ENCODE measurements at places on chromosomes 13 and 19.
A peak's percentile ranks its signal among the peaks of the same experiment; 100 is the strongest.

DNA sequence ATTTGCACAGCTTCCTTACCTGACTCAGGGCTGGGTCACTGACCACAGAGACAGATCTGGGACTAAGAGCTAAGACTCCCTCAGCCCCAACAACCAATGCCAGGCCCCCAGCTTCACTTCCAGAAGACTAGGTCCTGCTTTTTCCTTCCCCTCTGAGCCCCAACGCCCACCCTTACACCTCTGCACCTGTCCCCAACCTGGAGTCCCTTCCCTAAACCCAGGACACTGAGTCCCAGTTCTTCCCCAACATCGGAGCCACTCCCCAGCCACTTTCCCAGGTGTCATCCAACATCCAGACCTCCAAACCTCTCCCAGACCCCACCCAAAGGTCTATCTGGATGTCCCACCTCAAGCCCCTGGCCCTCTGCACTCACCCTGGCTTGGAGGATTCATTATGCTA lies 2.9 kb downstream of the FCER2 start:
- DNase-seq: no peak

GRCh38 chr19:49141352-49141751 lies 13.8 kb downstream of the HRC start:
- no peak for DNase-seq

DNA sequence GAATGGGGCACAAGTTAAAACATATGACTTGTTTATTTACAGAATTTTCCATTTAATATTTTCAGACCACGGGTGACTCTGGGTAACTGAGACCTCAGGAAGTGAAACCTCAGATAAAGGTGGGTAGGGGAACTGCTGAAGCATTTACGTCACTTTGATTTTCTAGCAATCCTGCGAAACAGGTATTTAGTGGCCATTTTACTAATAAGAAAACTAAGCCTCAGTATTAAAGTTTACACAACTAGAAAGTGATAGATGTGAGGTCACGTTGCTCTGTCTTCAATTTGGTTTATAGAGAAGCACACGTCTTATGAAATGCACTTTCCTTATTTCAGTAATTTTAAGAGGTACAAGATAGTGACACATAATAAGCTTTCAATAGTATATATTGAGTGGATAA lies 402.8 kb downstream of the FGF9 start:
- no peak for DNase-seq

DNA sequence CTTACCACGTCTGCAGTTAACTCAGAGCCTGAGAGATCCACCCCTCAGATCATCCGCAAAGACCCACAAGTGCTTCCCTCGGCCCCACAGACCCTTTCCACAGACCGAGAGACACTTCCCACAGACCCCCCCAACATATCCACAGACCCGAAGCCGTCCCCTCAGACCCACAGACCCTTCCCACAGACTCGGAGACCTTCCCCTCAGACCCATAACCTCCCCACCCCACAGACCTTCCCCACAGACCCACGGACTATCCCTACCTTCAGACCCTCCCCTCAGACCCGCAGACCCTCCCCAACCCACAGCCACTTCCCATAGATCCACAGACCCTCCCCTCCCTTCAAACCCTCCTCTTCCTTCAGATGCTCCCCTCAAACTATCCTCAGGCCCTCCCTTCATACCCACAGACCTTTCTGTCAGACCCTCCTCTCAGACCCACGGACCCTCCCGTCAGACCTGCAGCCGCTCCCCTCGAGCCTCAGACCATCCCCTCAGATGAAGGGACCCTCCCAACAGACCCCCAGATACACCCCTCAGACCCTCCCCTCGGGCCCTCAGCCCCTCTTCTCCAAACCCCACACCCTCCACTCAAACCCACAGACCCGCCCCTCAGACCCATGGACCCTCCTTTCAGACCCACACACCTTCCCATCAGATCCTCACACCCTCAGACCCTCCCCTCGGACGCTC lies 20.1 kb upstream of the TFDP1 start:
- no peak for DNase-seq

GRCh38 chr19:49665036-49665350 lies 664 bp downstream of the IRF3 start:
- no peak for DNase-seq

DNA sequence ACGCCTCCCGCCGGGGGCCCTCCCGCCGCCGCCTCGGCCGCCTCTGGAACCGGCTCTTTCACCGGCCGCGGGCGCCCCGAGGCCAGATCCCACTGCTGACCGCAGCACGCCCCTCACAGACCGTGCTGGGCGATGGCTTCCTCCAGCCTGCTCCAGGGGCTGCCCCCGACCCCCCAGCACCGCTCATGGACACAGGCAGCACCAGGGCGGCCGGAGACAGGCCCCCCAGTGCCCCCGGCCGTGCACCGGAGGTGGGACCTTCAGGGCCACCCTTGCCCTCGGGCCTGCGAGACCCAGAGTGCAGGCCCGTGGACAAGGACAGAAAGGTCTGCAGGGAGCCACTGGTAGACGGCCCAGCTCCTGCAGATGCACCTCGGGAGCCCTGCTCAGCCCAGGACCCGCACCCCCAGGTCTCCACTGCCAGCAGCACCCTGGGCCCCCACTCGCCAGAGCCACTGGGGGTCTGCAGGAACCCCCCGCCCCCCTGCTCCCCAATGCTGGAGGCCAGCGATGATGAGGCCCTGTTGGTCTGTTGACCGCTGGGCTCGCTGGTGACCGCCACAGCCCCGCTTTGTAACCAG lies 13.0 kb downstream of the LRP3 start:
- DNase-seq: no peak

- DNase-seq: no peak
These were observed 673 bp downstream of the TEAD2 start for GRCh38 chr19:49361438-49362047.

DNA sequence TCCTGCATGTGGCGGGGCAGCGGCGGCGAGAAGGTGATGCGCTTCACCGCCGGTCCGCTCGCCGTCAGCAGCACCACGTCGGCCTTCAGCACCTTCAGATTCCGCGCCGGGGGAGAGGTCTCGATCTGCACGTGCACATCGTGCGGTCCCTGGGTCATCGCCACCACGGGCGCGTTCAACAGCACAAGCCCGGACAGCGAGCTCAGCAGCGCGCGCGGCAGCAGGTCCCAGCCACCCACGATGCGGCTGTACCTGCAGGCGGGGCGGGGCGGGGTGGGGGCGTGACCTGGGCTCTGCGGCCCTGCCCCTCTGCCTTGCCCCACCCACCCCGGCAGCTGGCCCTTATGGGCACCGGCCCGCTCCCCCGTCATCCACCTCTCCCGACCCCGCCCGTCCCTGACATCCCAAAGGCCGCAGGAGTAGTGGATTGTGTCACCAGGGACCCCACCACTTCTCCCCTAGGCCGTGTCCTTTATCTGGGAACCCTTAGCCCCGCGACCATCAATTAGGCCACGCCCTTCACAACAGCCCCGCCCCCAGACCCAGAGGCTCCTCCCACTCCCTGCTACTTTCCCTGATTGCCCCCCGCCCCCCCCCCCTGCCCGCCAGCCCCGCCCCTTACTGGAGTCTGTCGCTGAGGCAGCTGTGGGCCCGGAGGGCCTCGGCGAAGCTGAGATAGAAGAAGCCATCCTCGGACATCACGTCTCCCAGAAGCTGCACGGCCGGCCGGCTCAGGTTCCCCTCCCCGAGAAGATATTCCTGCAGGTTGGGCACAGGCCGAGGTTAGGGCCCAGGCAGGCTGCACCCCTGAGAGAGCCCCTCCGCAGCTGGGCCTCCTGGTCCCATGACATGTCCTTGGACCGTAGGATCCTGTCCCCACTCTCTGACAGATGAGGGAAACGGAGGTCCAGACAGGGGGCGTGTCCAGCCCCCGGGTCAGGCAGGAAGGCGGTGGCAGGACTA lies 6.1 kb downstream of the IL4I1 start:
- peak; percentile 50 for DNase-seq

DNA sequence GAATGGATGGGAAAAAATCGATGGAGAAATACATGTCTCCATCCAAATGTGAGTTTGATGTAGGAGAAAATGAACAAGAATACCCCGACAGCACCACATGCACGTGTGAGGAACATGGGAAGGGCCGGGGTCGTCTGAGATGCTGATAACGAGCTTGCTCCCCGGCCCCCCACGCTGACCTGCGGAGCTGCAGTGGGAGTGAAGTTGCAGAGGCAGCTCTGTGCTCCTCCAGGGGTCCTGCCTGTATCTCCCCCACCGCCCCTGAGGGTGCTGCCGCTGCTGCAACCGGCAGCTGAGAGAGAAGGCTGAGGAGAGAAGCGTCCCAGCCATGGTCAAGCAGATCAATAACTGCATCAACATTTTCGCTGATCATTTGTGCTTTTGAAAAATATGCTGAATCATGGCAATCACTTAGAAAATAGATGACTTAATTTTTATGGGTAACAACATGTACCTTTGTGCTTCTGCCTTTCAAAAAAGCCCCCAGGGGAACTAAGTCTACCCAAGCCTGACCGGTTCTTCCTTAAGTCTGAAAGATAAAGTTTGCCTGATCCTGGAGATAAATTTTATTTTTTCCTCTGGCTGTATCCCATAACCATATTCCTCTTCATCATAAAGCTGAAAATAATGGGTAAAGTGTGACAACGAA lies 18.2 kb upstream of the NAXD start:
- DNase-seq: no peak

DNA sequence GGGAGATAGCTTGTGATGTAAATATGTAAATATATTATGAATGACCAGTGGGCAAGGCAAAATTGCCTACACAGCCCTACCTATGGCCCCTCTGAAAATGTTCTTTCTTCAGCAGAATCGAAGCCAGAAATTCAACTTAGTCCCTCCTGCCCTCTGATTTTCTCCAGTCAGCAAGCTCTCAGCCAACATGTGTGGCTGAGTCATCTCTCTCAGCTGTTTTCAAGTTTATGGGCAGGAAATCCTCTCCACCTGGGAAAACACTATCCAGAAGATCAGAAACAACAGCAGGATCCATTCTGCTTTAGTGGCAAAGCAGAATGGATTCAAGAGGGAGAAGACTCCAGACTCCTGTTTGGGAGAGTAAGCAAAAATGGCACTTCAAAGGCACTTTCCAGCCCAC lies 8.9 kb upstream of the ZNF527 start:
- no peak for DNase-seq

GRCh38 chr13:28252547-28252946 lies 114.2 kb downstream of the PAN3 start:
- DNase-seq: no peak

GRCh38 chr19:3284759-3285646 lies 60.5 kb downstream of the CELF5 start:
- DNase-seq: peak; percentile 49
